Right lung (tissue), 10 donors: ENCODE measurements at places on chromosomes 3 and 15.

- DNase-seq, result no peak
Measured at GRCh38 chr3:68560728-68561127, 371.6 kb downstream of the TAFA4 start.

GRCh38 chr15:75640483-75641178 is 607 bp upstream of the IMP3 start:
- DNase-seq, result no peak

- no peak for DNase-seq
Measured at GRCh38 chr3:43005253-43005652, 26.1 kb downstream of the GASK1A start.

GRCh38 chr15:42119446-42119760 is 25.0 kb upstream of the PLA2G4D start:
- no peak for DNase-seq

DNA sequence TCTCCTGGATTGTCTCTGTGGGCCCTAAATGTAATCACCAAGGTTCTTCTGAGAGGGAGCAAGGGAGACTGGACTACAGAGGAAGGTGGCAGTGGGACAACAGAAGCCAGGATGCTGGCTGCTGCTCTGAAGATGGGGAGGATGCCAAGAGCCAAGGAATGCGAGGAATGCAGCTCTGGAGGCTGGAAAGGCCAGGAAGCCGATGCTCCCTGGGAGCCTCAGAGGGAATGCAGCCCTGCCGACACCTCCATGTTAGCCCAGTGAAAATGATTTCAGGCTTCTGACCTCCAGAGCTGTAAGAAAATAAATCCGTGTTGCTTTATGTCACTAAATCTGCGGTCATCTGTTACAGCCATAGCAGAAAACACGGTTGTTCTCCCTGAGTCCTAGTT is 44.1 kb downstream of the UMPS start:
- no peak for DNase-seq

- DNase-seq, result no peak
Measured at GRCh38 chr3:65015711-65016110, 327.9 kb upstream of the ADAMTS9 start.
